ENCODE measurements at places on chromosomes 5 and 9.
A peak's percentile ranks its signal among the peaks of the same experiment; 100 is the strongest.

GRCh38 chr5:166436872-166437271 is 1854.6 kb upstream of the WWC1 start:
- DNase-seq: peak; percentile 59

GRCh38 chr9:108994695-108995094 is 18.6 kb downstream of the CTNNAL1 start:
- DNase-seq: peak; percentile 33

DNA sequence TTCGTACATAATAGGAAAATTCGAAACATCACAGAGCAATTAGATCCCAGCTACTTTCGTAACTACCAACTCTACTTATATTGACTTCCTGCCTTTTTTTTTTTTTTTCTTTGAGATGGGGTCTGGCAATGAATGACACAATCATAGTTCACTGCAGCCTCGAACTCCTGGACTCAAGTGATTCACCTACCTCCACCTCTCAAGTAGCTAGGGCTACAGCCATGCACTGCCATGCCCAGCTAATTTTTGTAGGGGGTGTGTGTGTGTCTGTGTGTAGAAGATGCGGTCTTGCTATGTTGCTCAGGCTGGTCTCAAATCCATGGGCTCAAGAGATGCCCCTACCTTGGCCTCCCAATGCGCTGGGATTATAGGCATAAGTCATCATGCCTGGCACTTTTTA is 5.8 kb upstream of the PAIP2 start:
- no peak for DNase-seq

- DNase-seq: no peak
These were observed 881 bp upstream of the B4GALT1 start for GRCh38 chr9:33167972-33168461.

DNA sequence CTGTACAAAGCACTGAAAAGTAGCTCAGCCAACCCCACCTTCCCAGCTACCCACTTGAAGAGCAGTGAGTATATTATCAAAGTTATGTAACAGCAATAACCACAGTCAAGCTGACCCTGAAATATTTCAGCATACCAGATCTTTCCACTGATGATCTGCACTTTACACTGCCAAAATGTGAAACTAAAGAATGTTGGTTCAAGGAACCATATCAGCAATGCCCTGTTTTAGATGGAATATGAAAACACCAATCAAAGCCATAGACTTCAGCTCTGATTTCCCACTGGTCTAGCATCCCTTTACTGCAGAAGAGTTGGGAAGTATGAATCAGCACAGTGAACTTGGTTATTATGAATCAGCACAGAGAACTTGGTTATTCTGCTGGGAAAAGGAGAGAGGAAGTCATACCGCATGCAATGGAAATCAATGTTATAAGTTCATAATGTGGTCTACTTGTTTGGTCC is 20.0 kb downstream of the CEMIP2 start:
- DNase-seq: peak; percentile 88

DNA sequence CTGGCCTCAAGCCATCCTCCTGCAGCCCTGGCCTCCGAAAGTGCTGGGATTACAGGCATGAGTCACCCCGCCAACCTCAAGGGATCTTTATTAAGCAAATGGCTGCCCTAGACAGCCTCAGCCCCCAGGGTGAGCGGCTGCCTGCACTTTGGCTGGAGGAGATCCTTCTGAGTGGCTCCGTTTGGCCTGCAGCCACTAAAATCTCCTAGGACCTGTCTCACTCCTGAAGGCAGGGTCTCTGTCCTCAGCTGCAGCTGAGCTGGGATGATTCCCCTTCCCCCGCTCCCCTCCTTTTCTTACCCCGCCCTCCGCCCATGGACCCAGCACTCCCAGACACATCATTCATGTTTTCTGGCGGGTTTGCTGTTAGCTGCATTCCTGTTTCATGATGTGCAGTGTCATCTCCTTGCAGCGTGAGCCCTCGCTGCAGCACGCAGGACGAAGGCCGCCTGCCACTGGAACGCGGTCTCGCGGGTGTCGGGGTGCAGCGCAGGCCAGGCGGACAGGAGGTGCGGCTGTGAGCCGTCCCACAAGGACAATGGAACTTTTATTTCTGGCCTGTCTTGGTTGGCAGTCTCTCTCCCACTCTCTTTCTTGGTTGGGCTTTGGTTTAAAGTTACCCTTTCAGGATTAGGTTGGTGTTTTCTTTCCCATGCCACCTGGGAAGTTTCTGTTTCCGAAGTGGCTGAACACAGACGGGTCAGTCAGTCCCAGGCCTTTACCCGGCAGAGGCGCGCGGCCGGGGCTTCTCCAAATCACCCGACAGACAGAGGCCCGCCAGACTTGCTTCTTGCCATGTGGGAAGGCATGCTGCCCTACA is 137.1 kb downstream of the FOXD1 start:
- peak; percentile 94 for DNase-seq

DNA sequence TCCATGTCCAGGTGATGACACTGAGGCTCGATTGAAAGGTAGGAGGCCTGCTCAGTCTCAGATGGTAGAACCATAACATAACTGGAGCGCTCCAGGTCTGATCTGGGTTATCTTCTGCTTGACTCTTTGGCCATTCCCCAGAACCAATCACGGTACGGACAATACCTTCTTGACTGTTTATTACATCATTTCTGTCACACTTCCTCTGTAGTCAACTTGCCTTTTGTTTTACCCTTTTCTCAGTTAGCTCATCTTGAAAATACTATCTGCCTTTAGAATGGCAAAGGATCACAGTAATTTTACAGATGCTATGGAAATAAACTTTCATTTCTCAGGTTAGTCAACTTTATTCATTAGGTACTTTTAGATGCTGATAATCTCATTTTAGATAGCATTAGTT is 22.4 kb downstream of the GLRA1 start:
- no peak for DNase-seq
